ENCODE measurements at places on chromosomes 13 and 19.

- DNase-seq, result peak; percentile 53
Measured at GRCh38 chr13:104021806-104022397, 955.7 kb upstream of the SLC10A2 start.

GRCh38 chr13:46894568-46894967, 2.3 kb downstream of the HTR2A start:
- DNase-seq, result no peak

DNA sequence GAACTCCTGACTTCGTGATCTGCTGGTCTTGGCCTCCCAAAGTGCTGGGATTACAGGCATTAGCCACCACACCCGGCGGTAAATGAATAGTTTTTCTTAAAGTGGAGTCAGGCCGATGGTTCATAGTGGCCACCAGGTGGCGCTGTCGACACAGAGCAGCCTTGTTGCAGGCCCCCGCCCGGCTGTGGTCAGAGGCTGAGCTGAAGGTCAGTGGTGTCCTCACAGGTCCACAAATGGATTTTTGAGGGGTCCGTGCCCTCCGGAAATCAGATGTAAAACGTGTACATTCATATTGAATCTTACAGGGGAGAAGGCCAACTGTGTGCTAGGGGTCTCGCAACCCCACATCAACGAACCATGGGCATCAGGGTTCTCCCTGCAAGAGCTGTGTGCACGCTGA, 13.4 kb upstream of the WDR18 start:
- DNase-seq, result no peak

GRCh38 chr13:25455146-25455545, 83.4 kb downstream of the ATP8A2 start:
- DNase-seq, result no peak

- no peak for DNase-seq
Measured at GRCh38 chr19:12872941-12873890, 8.0 kb downstream of the DNASE2 start.

- DNase-seq, result no peak
Measured at GRCh38 chr13:44815623-44816022, 173.6 kb downstream of the NUFIP1 start.

- peak; percentile 38 for DNase-seq
Measured at GRCh38 chr19:17379221-17379631, 2.1 kb upstream of the PLVAP start.

GRCh38 chr19:37077501-37077933, 716 bp upstream of the ZNF420 start:
- no peak for DNase-seq

Data from retina (tissue), 1 donor.